ENCODE measurements at places on chromosomes 6 and 20.

GRCh38 chr20:11261533-11262000, 587.8 kb upstream of the JAG1 start:
- no peak for DNase-seq

GRCh38 chr6:3456898-3457709, at the start of gene SLC22A23:
TSS of gene SLC22A23 (minus strand) at chr6:3457050. CDS start at chr6:3456559, 491 bp downstream.
- DNase-seq, result peak; percentile 97

DNA sequence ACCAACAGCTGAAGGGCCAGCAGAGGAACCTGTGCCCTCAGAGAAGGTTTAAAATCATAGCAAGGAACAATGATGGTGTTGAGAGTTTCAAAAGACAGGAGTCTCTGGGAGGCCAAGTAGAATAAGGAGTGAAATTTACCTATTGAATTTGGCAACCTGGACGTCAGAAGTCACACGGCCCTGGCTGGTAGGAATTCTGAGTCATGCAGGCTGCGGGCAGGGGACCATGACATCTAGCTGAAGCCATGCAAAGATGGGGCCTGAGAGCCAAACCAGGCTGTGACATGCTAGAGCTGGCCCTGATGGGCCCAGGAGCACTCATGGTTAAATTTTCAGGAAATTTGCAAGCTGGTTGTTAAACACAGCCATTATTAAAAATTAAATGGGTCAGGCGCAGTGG, 64.0 kb upstream of the SNX9 start:
- DNase-seq, result no peak

- DNase-seq, result no peak
These were observed 581.6 kb upstream of the FLRT3 start for GRCh38 chr20:14918976-14919375.

- peak; percentile 5 for DNase-seq
These were observed 2.8 kb downstream of the VARS1 start for GRCh38 chr6:31792761-31793171.

DNA sequence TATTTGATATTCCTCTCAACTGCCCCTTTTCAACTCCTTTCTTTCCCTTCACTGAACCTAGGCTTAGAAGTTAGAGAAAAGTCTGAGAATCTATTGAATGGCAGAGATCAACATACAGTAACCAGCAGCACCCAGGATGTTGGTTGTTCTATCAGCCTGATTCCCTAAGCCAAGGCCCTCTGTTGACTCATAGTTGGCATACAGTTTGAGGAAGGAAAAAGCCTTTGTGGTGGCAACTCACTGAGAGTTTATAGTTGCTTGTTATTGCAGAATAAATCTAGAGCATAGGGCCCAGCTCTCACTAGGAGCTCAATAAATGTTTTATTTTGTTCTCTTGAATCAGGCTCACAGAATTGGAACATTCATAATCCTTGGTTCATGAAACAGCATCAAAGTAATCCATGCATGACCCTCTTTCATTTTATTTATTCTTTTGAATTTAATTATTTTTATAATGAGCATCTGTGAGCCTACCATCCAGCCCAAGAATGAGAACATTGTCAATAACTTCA, 119.1 kb upstream of the ADGRF1 start:
- DNase-seq, result no peak

- DNase-seq, result no peak
These were observed 541.9 kb upstream of the SPTLC3 start for GRCh38 chr20:12466915-12467314.

DNA sequence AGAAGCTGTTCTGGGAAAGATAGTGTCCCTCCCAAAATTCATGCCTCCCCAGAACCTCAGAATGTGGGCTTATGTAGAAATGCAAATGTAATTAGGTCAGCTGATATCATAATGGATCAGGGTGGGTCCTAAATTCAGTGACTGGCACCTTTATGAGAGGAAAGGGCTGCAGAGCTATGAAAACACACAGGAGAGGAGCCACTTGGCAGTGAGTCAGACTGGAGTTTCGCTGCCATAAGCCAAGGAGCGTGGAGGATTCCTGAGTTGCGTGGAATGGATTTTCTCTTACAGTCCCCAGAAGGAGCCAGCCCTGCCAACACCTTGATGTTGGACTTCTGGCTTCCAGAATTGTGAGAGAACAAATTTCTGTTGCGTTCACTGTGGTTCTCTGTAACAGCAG, 249.8 kb upstream of the PMEPA1 start:
- no peak for DNase-seq

DNA sequence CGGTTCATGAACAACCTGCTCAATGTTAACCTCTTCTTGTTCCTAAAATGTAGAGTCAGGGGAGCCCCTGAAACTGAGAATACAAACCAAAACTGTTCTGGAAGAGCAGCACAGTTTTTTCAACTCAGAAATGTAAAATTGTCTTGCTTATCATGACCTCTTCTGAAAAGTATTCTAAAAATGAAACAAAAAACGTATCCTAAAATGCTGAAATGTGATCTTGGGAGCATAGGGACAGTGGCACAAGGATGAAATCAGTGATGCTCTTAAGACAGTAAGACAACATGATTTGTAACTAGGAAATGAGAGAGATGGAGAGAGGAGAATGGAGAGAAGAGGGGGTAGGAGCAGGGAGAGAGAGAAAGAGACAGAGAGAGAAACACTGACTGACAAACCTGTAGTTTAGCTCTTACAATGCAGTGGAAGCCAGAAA, 27.5 kb downstream of the NCOA7 start:
- DNase-seq, result no peak

GRCh38 chr6:170253910-170254269, 37.0 kb downstream of the DLL1 start:
- no peak for DNase-seq

DNA sequence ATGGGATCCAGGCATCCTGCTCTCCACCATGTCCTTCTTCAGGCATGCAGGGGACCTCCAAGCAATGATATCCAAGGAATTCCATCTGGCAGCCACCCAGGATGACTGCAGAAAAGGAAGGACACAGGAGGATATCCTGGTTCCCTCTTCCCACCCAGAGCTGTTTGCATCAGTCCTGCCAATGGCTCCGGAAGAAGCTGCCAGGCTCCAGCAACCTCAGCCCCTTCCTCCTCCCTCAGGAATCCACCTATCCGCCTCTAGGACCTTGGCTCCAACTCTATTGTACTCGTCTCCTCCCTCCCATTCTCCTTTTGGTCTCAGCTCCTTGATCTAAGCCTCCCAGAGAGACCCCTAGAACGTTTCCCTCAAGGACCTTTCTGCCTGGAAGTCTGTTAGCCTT, 733 bp upstream of the PSORS1C2 start:
- peak; percentile 72 for DNase-seq

GRCh38 chr6:107712237-107712664, 111.9 kb downstream of the SCML4 start:
- no peak for DNase-seq

GRCh38 chr20:24560571-24561491, 91.4 kb downstream of the SYNDIG1 start:
- DNase-seq, result no peak

DNA sequence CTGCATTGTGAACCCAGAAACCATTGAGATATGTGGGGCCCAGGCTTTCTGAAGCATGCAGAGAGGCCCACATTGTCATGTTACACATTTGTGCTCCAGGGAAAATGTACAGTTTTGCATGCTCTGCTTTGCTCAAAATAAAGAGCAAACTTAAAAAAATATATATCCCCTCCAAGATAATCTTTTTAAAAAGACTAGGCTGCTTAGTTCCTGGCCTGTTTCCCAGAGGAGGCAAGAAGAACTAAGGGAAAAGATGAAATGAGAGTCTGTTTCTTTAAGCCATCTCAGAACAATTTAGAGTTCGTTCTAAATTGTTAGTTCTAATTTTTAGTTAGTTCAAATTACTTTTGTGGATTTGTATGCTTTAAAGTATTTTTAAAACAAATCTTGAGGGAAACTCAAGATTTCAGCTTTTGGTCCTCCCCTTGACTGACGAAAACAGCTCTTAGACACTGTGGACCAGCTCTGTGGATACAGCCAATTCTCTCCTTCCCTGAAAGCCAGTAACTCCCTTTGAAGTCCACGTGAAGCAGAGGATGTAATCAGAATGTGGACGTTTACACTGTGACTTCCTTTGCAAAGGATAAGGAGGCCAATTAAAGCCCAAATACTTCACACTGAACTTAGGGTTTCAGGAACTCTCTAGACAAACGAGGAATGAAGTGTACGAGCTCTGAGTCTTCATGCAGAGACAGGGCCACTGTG, 84.7 kb downstream of the CD164 start:
- no peak for DNase-seq

GRCh38 chr6:163151212-163151611, 263.3 kb upstream of the QKI start:
- no peak for DNase-seq

DNA sequence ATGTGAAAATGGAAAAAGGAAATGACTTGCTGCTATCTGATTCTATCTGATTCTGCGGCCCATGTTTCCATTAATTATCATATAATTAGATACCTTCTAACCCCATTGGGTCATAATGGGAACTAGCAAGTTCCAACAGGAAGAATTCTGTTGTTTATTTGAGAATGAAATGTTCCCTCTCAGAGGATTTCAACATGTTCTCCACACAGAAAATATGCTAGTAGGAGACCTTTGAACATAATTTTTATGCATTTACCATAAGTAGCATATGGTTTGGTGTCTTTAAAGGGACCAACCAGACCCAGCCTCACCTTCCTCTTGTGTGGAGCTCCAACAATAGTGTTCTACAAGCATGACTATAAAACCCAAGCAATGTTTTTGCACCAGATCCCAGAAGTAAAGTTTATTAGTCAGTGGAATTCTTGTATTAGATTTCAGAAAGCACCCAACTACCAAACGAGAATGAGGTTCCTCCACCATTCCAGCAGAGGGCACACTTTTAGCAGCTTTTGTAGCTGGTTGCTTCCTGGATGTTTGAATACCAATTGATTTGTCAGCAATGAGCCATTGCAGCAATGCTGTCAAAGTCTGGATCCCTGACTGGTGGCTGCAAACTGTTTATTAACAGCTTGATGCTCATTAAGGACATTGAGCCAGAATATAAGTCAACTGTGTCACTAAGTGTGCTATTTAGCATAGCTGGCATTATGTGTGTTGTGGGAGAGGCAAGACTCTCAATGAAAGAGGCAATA, 143.6 kb upstream of the GJE1 start:
- DNase-seq, result peak; percentile 70

DNA sequence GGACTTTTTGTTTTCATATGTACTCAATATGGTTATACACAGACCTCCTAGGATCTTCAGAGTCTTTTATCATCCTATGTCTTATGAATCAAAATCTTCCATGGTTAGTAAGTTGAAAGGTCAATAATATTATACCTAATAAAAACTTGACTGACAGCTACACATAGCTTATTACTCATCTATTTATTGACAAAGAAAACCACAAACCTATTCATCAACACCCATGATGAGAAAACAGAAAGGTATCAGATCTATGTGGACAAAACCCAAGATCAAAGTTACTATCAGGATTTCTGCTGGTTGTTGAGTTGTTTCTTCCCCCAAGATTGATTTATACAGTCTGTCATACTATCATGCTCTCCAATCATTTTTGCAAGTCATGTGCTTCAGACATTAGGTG, 460.1 kb upstream of the MANEA start:
- DNase-seq, result no peak

DNA sequence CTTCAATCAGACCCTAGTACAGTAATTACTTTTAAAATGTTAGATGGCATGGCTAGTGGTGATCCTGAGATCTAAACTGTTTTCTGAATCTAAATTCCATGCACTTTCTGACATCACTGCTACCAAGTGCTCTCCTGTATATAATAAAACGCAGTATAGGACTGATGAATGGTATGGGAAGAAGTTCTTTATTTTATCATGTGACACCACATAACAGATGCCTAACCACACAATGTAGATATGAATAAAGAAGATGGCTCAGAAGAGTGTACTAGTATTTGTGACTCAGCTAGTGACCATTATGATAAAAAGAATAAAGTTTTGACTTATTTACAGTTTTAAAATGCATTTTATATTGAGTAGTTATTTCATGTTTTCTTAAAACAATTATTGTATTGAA, 8.5 kb downstream of the NDUFAF4 start:
- DNase-seq, result no peak

DNA sequence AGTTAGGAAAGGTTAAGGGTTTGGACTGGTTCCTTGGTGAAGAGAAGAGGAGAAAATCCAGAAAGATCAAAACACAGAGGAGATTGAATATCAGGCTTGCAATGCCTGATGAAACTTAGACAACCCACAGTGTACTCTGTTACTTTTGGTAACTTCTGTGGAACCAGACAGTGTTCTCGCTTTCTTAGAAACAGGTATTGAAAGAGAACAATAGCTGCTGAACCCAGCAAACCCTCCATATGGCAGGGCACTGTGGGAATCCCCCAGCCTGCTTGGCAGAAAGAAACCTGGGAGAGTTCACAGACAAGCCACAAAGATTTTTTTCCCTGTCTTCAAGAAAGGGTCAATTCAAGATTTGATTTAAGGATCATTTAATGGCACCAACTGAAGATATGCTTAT, 342.8 kb downstream of the FOXA2 start:
- DNase-seq, result no peak

GRCh38 chr20:61304750-61305149, 52.7 kb downstream of the CDH4 start:
- DNase-seq, result no peak

DNA sequence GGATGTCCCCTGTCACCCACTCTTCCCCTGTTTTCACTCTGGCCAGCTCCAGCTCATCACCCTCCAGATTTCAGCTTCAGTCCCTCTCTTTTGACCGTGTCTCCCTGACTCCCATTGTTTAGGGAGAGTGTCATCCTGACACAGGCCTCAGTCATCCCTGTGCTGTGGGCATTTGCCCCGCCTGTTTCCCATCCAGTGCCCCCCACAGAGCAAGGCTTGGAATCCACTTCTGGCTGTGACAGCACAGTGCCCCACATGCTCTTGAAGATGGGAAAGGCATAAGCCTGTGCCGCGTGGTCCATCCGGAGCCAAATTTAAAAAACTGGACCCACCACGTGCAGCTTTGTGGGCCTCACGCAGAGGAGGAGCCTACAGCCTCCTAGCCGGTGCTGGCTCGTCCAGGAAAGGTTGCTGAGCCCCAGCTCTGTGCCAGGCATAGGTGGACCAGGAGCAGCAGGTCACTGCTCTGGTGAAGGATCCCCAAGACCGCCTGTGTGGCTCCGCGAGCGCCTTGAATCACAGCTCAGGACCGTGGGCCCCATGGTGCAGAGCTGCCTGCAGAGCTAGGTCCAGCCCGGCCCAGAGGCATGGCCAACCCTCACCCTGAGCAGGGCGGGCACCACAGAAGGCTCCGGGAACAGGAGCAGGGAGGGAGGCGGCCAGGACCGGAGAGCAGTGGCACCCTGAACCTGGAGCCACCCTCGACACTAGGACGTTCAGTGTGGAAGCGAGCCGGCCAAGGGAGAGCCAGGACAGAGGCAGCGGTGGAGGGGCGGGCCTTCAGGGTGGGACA, 172.8 kb downstream of the CDH4 start:
- DNase-seq, result no peak

DNA sequence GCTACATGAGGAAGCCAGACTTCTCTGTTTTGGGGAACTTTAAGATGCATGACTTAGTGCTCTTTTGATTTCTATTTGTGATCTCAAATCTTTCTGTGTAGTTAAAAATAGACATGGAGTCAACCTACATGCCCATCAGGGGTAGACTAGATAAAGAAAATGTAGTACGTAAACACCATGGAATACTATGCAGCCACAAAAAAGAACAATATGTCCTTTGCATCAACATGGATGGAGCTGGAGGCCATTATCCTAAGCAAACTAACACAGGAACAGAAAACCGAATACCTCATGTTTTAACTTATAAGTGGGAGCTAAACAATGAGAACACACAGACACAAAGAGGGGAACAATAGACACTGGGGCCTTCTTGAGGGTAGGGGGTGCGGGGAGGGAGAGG, 102.8 kb downstream of the ZDHHC14 start:
- no peak for DNase-seq

- no peak for DNase-seq
These were observed 20.7 kb downstream of the ABHD12 start for GRCh38 chr20:25369971-25370370.

- DNase-seq, result no peak
These were observed 63.4 kb downstream of the UBE2V1 start for GRCh38 chr20:50049442-50050026.

Measured in iPS-NIHi11 (cell line).